Tibial artery (tissue), 4 donors: ENCODE measurements at places on chromosomes 13 and 19.

GRCh38 chr13:24281188-24282008 is 28.0 kb upstream of the C1QTNF9 start:
- no peak for DNase-seq

DNA sequence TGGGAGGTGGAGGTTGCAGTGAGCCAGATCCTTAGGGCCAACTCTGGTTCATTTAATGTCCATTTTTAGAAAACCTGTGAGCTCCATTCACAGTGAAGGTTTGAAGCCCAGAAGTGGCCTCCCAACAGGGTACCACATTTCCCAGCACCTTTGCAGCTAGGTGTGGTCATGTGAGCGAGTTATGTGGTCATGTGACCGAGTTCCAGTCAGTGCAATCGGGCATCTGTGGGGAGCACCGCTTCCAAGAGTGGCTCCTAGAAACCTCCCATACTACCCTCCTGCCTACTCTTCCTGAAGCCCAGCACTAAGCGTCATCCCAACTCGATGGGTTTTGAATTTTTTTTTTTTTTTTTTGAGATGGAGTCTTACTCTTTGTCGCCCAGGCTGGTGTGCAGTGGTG is 663 bp upstream of the PLA2G4C start:
- no peak for DNase-seq

- DNase-seq = no peak
These were observed 1.6 kb upstream of the GAS6 start for GRCh38 chr13:113865427-113865826.

DNA sequence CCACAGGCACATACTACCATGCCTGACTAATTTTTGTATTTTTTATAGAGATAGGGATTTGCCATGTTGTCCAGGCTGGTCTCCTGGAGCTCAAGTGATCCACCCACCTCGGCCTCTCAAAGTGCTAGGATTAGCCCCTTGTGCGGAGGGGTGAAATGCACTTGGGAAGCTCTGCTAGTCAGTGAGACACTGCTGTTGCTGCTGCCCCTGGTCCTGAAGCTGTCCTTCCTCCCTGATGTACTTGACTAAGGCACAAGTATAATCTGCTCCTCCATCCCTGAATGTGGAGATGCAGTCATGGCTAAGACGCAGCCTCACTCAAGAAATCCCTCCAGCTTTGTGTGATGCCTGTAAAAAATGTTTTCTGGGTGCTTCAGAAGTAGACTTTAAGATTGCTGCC is 124.5 kb downstream of the KCTD15 start:
- DNase-seq = no peak

- no peak for DNase-seq
These were observed 756.4 kb upstream of the SLITRK5 start for GRCh38 chr13:86914757-86915156.

DNA sequence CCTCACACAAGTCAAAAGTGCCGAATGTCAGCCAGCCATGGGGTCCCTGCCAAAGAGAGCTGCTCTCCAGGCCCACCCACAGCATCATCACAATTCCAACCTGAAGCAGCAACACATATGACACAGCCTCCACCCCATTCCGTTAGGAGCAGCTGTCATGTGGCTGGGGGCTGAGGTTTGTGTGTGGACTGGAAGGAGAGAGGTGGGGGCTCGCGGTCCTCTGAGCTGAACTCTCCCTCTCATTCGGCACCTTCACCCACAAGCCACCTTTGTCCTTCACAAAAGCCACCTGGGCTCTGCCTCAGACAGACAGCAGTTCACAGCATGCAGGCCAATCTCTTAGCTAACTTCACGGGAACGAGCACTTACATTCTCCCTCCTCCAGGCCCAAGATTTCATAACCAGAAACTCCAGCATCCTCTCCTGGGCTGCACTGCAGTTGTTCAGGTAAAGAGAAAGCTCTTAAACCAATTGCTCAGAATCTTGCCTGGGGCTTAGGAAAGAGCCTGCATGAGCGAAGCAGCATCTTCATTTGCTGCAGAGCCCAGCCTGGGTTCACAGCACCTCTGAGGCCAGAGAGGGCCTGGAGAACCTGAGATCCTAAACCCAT is 7.2 kb downstream of the RAB20 start:
- no peak for DNase-seq
